Activated CD4-positive, CD25-positive, alpha-beta regulatory T cell (primary cell): ENCODE measurements at places on chromosomes 5 and 9.

GRCh38 chr5:39411061-39411460, 13.7 kb downstream of the DAB2 start:
- no peak for DNase-seq

DNA sequence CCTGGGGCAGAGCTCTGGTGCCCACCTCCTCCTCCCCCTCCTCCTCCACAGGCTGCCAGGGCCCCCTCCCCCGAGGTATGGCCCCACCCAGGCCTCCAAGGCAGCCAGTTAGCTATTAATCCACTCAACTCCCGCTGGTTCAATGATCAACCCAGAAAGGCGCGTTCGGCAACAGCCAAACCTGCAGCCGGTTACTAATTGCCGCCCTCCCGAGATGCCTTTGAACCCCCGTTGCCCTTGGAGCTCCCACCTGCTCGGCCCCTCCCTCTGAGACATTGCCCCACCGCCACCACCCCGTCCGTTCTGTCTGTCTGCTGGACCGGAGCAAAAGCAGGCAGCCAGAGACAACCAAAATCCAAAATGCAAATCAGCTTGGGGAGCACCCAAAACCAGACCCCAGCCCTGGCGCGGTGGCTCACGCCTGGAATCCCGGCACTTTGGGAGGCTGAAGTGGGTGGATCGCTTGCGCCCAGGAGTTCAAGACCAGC, 25.8 kb downstream of the NOTCH1 start:
- no peak for DNase-seq

DNA sequence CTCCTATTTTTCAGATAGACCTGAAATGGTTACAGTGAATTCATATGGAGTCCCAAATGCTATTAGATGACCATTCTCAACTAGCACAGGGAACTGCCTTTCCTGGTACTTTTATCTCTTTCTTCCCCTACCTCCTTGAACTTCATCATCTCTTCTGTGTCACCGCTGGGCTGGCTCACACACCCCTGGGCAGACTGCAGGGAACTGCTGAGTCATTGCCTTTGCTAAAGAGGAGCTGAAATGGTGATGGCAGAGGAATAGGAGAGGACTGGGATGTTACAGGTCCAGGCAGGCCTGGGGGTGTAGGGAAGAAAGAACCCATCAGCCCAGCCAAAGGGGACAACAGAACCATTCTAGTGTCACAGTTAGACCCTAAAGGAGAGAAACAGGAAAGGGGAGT, 322.3 kb downstream of the ASTN2 start:
- DNase-seq: no peak

- no peak for DNase-seq
Observed at GRCh38 chr5:135005076-135005475, 29.0 kb downstream of the PITX1 start.

DNA sequence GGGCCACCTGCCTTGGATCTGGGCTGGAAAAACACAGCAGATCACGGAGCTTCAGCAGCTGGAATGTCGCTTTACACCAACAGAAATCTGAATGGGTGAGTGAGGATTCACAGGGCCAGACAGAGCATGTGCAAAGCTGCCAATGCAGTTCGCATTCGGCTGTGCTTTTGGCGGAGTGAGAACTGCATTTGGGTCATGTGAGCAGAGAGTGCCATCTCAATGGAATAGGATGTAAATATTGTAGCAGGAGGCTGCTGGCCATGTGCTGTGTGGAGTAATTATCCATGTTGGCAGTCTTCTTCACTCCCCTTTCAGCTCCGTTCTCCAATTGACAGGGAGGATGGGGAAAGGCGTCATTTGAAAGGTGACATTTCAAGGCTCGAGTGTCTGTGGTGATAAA, at the start of gene ANKRD55:
Gene ANKRD55 (minus strand): TSS at position 101 of the 400 bp plus-strand sequence. CDS start 417 bp downstream, outside the sequence.
- no peak for DNase-seq

GRCh38 chr9:125021069-125021468, 80.2 kb upstream of the GOLGA1 start:
- DNase-seq: no peak

DNA sequence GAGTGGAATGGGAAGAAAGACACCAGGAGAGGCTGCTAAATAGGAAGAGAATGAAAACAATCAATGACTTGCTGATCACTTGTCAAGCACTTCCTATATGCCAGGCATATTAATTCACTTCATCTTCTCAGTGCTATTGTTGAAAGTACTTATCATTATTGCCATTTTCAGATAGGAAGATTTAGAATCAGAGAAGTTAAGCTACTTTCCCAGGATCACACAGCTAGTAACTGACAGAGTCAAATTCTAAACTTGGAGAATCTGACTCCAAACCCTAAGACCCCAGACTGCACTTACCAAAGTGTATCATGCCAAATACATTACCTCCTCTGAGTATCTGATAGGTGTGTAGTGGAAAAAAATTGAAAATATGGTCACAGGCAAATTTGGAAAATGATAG, 236.3 kb downstream of the SPOCK1 start:
- DNase-seq: no peak

DNA sequence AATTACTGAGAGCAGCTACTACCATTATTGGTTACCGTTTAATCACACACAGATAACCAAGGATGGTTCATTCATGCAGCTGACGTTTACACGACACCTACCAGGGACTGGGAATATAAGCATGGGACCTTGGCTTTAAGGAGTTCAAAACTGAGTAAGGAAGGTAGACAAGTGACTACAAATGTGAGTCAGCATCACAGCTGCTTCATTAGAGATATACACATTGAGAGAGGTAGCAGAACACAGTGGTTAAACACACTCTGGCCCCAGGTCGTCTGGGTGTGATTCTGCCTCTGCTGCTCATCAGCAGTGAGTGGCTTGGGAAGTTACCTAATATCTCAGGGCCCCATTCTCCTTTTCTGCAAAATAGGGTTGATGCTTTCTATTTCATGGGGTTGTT, 268.6 kb downstream of the NR3C1 start:
- DNase-seq: no peak

GRCh38 chr5:88691230-88691582, 191.8 kb downstream of the MEF2C start:
- no peak for DNase-seq

- no peak for DNase-seq
Observed at GRCh38 chr9:133886563-133887501, 105.3 kb downstream of the VAV2 start.

DNA sequence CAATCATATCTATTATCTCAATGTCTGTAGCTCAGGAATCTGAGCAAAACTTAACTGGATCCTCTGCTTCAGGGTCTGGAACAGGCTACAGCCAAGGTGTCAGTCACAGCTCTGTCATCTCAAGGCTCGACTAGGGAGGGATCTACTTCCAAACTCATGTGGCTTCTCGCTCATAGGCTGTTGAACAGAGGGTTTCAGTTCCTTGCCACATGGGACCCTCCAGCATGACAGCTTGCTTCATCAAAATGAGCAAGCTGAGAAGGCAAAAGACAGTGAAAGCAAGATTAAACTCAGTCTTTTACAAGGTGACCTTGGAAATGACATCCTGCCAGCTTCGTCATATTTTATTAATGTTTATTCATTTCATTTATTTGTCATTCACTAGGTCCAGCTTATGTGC, 111.7 kb downstream of the GADD45G start:
- DNase-seq: no peak

GRCh38 chr5:163475411-163475810, 15.0 kb downstream of the HMMR start:
- no peak for DNase-seq

GRCh38 chr9:38391278-38392118, 1.0 kb upstream of the ALDH1B1 start:
- DNase-seq: no peak

GRCh38 chr5:17314907-17315471, 97.6 kb downstream of the BASP1 start:
- no peak for DNase-seq

DNA sequence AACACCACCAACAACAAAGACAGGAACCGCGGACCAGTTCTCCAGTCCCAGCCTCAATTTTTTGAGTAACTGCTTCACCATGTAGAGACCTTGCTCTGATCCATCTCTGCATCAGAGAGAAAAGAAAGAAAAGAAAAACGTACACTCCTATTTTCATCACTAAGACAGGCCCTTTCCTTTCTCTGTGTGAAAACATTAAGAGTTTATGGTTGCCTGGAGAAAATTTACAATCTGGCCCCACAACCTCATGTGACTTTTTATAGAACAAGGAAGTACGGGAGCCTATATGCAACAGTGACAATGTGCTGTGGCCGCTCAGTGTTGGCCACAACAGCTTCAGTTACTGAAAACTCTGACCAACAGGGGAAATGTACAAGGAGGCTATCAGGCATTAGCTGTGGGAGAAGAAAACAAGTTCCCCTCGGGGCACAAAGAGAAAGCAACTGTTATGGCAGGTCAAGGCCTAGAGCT, 272.9 kb upstream of the PTGER4 start:
- no peak for DNase-seq

DNA sequence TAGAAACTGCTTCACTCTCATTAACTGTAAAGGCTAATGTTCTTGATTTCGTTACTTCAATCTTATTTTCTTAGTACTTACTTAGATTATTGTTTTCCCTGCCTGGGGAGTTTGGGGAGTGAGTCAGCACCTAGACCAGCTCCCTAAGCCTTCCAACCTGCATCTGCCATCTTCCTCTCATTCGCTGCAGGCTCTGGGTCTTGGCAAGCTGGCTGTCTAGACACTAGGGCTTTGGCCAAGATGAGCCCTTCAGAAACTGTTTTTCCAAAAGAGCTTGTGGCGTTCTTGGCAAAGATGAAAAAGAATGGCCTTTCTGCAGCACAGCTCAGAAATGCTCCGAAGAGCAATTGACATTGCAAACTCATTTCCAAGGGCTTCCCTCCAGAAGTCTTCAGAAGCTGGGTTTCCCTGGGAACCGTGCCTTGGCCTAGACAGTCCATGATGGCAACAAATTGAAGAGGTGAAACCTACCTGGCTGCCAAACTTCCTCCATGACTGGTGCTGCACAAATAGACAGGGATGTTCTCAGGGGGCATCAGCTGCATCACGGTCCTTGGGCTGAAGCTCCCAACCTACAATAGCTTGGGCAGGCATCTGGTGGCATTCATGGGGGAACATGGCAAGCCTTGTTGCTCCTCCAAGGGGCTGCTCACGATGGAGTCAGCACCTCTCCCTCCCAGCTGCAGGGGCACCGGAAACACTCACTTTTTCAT, 76.6 kb downstream of the NSUN2 start:
- no peak for DNase-seq

DNA sequence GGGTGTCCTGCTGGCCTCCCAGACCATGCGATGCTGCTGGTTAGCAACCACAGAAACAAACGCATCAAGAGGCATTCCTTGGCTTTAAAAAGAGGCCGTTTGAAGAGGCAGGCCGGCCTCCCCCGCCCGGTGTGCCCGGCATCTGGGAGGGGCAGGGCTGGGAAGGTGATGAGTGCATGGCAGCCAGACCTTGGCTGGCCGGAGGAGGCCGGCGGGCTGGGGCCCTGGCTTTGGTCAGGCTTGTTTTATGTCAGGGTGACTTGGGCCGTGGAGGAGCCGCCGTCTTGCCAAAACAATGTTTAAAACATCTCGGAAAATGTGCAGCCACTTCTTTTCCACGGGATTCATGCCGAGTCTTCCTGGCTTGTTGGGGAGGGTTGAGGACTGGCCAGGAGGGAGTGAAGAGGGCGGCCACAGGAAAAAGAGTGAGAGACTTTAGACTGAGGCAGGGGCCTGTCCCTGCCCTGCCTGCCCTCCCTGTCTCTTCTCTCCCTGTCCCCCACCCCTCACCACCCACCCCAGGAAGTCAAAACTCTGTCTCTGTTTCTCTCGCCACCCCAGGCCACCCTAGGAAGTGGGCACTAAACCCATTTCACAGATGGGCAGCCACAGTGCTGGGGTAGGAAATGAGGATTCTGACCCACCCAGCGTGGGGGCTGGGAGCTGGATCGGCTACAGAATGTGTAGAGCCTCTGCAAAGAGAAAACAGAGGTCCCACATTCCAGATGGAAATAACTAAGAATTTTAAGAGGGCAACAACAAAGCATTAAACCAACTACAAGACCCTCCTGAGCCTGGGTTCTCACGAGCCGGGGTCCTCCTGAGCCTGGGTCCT, 143.0 kb downstream of the RXRA start:
- DNase-seq: no peak

GRCh38 chr9:28264368-28264767, 691.1 kb upstream of the C9orf72 start:
- no peak for DNase-seq

DNA sequence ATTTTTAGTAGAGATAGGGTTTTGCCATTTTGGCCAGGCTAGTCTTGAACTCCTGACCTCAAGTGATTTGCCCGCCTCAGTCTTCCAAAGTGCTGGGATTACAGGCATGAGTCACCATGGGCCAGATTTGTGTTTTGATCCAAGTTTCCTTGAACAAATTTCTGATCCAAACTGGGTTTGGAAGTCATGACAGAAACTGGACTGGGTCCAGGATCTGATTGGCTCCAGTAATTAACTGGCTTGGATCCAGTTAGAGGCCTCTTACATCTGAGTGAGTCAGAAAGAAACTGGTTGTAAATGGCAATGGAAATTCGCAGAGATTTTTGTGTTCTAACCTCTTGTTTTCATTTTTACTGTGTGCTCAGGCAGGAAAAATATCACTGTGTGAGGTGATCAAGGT, 141.6 kb downstream of the SLC25A46 start:
- no peak for DNase-seq

- no peak for DNase-seq
Observed at GRCh38 chr5:16881251-16881650, 54.8 kb downstream of the MYO10 start.

- no peak for DNase-seq
Observed at GRCh38 chr9:81213456-81213855, 475.9 kb downstream of the TLE1 start.

DNA sequence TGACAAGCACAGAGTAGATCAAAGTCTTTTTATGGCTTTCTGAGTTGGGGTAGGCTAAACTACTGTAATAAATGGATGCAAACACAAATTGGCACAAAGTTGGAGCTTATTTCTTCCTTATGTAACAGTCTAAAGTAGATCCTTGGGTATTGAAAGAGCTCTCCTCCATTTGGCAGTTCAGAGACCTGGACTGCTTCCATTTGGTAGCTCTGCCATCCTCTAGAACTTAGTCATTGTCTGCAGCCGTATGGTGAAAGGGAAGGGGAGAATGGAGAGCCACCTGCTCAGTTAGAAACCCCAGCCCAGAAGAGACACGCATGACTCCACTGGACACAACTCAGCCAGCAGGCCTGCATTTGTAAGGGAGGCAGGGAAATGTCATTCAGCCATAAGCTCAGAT, 345.0 kb downstream of the DMAC1 start:
- DNase-seq: no peak

DNA sequence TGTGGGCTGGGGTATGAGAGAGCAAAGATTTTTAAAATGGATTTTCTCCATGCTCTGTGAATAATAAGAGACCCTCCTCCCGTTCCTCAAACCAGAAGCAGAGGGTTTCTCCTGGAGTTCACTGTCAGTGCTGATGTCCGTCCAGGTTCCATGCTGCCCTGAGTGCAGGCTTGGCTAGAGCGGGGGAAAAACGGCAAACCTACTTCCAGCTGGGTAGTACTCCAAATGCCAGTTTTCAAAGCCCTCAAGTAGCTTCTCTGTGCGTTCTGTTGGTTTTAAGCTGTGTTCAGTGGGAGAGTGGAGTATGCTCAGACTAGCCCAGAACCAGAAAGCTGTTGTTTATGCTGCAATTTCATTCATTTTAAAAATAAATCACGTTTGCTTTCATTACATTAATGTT, 40.3 kb downstream of the RASGEF1C start:
- no peak for DNase-seq
